Thyroid gland (tissue), 4 donors: ENCODE measurements at places on chromosomes 5 and 9. TPM values are rescaled to one million over a fixed set of nuclear protein-coding genes. Genes with fewer than 3 reads are reported as not detected.

DNA sequence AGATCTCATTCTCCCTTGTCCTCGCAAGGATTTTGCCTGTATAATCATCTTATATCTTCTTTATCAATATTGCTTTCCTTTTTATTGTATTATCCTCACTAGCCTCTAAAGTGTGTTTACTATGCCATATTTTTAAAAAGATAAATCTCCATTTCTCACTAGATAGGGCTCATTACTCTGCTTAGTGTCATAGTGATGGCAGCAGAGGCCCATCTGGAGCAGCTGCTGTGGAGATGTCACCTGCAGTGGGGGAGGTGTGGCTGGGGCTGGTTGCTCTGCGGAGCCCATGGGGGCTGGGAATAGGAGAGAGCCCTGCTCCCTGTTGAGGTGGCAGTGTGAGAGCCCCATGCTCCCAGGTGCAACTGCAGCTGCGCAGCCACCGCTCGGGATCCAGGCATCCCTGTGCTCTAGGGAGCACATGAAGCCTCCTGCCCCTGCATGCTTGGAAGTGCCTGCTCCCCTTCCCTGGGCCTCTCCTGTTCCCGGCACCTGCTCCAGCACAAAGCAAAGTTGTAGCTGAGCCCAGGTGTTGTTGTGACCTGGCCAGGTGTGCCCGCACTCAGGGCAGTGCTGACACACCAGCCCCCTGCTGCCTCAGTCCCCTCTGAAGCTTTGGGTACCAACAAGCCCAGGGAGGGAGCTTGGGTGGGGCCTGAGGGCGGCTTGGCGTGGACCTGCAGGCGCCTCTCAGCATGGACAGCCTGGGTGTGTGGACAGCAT is 144.6 kb upstream of the MRPS30 start:
- DNase-seq, result no peak

DNA sequence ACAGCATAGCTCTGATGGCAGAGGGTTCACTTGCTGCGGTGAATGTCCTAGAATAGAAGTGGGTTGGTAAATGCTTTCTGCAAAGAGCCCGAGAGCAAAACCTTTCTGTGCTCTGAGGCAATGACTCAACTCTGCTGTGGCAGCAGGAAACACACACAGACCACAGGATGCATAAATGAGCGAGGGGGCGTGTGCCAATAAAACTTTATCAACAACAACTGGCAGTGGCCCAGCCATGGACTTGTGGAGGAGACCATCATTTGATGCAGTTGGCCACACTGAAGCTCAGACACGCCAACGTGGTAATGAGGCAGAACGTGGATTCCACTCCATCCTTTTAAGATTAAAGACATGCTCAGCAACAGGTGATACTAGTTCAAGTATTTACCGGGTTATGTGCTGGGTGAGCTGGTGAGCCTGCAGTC is 6.8 kb downstream of the MRPL36 start:
- DNase-seq, result no peak

GRCh38 chr9:76713381-76713780 is 50.9 kb upstream of the PCA3 start:
- DNase-seq, result no peak

- DNase-seq, result no peak
These were observed 299.9 kb upstream of the MSX2 start for GRCh38 chr5:174424219-174425053.

DNA sequence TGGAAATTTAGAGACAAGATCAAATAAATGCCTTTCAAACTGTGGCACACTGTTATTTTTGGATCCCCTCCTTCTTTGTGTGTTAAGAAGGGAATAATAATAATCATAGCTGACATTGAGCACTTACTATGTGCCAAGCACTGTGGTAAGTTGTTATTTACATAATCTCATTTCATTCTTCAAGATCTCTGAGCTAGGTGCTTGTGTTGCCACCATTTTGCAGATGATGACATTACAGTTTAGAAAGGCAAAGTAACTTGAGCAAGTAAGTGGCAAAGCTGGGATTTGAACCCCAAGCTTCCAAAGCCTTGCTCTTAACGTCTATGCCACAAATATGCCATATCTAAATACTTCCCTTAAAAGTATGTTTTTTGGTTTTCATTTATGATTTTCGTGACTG is 121.8 kb upstream of the TMEM161B start:
- no peak for DNase-seq

DNA sequence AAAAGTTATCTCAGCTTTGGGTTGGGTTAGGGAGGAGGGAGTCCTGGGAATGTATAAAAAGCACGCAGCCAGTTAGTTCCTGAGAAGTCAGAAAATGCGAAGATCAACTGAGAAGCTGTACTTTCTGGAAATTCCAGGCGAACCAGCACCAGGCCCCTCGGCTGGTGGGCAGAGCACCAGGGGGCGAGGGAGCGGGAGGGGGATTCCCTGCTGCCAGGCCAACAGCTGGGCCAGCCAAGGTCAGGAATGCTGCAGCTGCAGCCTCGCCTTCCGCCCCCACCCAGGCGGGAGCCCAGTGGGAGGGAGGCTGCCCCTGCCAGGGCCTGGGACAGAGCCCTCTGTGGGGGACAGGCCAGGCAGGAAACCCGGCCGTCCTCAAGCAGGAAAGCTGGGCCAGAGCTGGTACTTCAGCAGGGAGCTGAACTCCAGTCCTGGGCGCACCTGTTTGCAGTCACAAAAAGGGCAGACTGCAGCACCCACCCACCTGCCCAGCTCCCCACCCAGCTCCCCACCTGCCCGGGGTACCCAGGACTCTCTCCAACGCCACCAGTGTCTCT is 35.5 kb downstream of the VAV2 start:
- DNase-seq, result peak; percentile 57

DNA sequence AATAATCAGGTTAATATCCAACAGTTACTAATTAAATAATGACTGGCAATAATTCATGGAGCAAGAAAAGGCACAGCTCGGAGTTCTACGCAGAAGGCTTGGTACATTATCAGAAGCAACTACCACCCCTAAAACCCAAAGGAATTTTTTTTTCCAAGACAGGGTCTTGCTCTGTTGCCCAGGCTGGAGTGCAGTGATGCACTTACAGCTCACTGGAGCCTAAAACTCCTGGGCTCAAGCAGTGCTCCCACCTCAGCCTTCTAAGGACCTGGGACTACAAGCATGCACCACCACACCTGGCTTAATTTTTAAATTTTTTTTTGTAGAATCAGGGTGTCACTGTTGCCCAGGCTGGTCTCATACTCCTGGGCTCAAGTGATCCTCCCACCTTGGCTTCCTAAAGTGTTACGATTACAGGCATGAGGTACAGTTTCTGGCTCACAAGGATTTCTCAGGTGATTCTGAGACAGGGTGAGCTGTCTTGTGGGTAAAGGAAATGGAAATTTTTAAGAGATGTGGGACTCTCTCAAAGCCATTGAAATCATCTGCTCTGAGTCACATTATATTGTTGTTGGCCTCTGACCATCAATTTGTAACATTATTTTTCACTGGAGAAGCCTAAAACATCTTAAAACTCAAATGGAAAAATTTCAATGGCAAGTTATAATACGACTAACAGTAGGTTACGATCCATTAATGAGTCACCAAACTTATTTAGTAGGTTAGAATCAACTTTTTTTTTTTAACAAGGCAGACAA is 19.7 kb upstream of the HSDL2 start:
- DNase-seq, result peak; percentile 56

- DNase-seq, result no peak
These were observed 81.4 kb upstream of the ANKRD55 start for GRCh38 chr5:56314529-56314928.

The HBEGF gene
- total RNA-seq, result 13.0 TPM

The BTNL3 gene
- not detected for total RNA-seq

The SLC6A19 gene
- not detected for total RNA-seq

The TLR4 gene
- total RNA-seq, result 24.0 TPM

The NMUR2 gene
- 1.9 TPM for total RNA-seq

The OR1Q1 gene
- not detected for total RNA-seq
